ENCODE measurements at places on chromosomes 4 and X.

DNA sequence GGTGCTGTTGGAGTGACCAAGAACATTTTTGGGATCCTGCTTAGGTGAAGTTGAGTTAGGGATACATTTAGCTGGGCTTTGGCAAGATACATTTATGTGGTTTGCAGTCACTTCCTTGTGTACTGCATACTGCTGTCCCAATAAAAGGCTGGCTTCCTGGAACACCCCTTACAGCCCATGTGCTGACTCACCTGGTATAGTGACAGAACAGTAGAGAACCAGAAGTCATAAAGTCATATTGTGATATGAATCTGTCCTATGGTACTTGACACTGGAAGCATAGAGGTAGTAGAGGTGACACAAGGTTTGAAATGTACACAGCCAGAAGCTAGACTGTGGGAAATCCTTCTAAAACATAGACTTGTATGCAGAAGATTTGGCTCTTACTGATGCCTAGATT is 55.3 kb upstream of the SLC25A43 start:
- no peak for DNase-seq

DNA sequence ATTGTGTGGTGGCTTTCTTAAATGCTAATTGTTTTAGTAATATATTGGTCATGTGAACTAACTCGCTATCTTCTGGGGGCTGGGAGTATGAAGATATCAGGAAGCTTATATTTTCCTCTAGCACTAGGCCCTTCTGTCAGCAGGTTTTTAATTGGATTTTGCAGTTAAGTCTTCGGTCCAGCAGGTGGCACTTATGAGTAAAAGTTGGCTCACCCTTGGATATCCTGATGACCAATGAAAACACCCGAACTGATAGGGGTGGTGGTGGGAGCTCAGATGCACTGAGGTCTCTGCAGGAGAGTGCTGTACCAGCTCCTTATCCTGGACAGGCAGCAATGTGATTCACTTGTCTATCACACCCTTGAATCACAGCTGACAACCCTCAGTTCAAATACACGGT is 1365.8 kb upstream of the DIAPH2 start:
- no peak for DNase-seq

DNA sequence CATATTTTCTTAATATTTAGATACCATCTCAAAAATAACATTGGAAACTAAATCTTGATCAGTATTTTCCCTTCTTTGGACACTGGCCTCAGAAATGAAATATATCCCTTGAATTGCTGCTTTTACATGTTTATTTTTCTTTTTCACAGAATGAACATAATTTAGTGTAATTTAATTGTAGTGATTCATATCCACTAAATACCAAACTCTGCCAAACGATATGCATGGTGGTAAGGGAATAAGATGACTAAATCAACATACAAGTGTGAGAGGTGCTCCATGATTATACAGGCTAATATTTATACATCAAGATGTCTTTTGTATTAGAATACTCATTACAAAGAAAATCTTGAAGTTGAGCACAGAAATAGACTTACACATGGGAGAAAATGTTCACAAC is 216.8 kb upstream of the PACRGL start:
- no peak for DNase-seq

DNA sequence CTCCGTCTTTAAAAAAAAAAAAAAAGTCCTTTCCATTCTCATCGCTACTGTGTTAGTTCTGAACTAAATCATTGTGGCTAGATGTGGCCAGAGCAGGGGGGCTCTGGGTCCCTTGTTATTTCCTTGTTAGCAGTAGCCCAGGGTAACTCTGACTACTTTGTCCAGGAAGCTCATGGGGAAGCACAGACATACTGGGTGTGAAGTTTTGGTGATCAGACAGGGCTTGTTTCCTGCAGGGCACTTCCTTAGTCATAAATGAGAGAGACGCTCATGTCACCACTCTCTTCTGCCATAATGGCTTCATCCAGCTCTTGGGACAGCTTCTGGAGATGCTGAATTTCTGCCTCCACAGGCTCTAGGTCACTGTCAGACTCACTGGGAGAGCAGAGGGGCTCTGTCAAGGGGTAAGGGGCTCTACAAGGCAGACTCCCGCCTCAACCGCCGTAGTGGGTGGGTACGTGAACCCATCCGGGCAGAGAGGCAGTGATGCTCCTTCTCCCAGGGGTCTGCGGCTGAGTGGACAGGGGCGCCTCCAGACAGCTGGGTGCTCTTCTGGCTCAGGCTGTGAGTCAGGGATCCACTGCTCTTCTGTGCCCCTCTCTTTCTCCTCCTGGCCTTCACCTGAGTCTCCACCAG is 12.9 kb downstream of the STIM2 start:
- DNase-seq = no peak

DNA sequence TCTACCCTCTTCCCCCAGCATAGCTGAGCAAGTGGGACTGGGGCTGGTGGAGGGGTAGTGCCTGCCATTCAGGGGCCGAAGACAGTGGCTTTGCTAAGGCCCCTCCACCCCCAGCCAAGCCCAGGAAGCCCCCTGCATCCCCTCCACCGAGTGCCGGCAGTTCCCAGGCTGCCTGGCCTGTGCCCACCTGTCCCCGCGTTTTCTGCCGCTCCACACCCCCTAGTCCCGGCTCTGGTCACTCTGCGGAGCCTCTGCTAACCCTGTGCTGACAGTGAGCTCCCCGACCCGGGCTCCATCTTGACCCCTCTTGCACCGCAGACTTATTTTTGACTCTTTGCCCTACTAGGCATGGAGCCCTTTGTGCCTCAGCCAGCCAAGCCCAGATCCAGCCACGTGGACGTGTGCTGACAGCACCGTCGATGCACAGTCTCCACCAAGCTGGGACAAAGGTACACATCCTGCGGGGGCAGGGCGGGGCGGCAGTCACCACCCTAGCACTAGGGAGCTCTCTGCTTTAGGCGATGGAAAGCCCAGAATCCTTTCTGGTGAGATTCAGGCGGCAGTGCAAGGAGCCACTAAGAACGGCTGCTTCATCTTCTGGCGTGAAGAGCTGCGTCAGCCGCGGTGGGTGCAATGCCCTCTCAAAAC is 96.6 kb downstream of the PHKA2 start:
- DNase-seq = no peak

DNA sequence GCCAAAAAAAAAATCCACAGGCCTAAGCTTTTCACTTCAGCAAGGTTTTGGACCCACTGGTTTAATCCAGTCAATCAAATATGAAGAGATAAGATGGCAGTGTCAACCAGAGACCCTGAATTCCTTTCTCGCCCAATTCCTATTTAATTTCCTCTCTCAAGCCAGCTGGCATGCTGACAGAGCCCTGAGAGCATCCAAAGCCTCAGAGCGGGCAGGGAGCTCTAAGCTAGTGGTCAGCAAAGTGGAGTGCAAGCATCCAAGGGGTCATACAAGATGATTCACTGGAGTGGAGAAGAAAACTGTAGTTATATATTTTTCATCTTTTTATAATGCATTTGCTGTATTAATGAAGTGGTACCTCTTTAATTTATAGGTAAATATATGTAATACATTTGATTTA is 37.8 kb upstream of the PRPS2 start:
- DNase-seq = no peak

DNA sequence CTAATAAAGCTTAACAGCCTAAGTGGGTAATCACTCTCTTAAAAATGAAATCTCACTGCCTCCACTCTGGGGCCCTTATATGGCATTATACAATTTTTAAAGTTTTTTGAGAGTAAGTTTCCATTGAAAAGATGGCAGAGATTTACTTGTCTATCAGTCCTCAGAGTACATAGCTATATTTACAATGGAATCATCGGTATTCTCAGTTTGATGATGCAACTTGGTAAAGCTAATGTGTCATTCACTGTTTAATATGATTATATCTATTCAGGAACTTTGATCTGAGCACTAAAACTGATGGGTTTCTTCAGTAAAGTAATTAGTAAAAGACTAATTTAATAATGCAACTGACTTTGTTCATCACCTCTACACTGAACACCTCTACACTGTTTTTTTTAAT is 51.6 kb downstream of the CT47B1 start:
- DNase-seq = no peak

DNA sequence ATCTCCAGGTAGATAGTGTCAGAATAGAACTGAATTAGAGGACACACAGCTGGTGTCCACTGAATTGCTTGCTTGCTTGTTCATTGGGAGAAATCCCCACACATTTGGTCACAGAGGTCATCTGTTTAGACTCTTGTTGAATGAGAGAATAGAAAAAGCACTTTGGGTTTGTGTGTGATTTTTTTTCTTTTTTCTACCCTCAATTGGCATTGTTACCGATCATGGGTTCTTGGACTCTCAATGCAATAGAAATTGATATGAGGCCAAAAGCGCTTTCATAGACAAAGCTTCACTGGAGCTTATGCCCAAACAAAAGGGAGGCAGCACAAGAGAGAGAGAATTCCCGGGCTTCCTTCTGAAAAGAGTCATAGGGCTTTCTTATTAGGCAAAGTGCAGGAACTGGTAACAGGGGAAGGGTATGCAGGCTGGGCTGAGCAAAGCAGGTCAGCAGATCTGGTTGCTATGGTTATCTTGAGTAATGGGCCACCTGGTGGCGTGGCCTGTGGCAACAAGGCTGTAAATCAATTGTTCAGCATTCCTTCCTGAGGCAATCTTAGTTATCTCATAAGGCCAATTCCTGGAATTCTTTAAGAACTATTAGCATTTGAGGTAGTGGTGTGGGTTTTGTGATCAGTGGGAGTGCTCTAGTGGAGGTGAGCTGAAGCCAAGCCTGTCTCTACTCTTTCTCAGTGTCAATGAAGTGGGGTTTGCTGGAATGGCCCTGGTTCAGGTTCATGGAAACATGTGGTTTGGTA is 5.3 kb upstream of the GPR82 start:
- peak; percentile 74 for DNase-seq

GRCh38 chrX:117335209-117335608 is 781.4 kb downstream of the KLHL13 start:
- DNase-seq = no peak

GRCh38 chrX:19545651-19546050 is 30.3 kb upstream of the MAP3K15 start:
- DNase-seq = no peak

DNA sequence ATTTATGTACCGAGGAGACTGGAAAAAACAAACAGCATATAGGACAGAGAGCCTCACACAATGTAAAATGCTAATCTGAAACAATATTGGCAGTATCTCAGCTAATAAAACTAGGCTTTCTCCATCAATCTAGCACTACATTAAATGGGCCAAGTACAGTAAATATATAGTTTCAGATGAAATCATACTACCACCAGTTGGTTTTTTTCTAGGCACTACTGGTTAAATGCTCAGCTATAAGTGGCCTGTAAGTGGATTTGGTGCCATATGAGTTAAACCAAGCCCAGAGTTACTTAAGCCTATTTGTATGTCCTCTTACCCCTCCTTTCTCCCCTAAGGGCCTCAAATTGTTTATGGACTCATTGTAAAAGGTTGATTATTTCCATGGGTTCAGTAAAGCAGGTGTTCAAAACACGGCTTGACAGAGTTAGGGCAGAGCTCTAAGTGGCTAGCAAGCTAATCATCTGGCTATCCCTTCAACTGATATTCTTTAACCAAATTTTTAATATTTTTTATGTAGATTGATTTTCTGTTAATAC is 57.5 kb downstream of the FAM13A start:
- DNase-seq = no peak

GRCh38 chr4:155245105-155245504 is 36.7 kb downstream of the NPY2R start:
- no peak for DNase-seq

DNA sequence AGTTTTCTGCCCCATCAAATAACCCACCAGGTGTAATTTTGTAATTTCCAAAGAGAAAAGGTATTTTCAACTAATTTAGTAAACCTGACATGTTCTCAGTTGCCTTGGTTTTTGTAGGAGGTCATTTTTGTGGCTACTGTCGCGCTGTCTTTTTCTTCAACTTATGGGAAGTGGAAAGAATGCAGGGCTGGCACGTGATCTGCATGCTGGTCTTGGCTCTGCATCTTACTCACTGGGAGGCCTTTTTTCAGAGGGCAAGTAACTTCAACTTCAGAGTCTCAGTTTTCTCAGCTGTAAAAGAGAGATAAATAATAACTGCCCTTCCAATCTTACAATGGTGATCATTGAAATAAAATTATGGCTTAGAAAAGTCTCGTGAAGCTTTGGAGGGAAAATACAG is 109.9 kb upstream of the SMIM10 start:
- DNase-seq = no peak

- peak; percentile 32 for DNase-seq
These were observed 37.0 kb downstream of the HTT start for GRCh38 chr4:3111461-3111860.

DNA sequence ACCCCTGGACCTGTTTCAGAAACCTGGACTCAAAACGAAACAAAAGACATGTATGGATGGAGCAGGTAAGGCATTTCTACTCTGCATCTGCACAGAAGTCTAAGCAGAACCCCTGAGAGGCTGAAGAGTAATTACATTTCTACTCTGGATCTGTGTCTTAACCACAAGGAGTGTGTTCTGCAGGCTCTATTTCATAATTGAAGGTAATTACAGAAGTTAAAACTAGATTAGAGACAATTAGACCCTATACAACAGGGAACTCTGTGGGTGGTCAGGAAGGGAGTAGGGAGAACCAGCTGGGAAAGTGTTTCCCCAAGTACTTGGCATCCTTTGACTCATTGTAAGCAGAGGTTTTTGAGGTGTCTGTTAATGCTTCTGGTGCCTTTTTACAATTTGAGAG is 69.8 kb downstream of the IGSF1 start:
- DNase-seq = no peak

DNA sequence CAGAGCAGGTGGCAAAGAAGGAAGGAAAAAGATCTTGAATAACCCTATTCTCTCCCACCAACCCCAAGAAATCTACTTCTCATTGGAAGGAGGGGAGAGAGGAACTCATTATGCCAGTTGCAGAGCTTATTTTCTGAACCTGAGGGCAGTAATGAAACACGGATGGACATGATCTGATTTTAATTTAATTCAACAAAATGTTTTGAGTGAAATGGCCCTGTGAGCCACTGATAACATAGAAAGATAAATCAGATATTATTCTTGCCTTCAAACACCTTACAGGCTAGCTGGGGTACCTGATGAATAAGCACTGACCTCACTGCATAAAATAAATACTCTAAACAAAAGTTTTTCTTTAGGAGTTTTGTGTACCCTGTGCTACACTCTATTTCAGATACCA is 30.3 kb downstream of the DAPP1 start:
- no peak for DNase-seq

GRCh38 chr4:153022241-153022715 is 86.2 kb downstream of the FHDC1 start:
- no peak for DNase-seq

Measured in NCI-H226 (cell line).